Bladder microvascular endothelial cell (primary cell): ENCODE measurements at places on chromosomes 12 and 14. TPM values are rescaled to one million over a fixed set of nuclear protein-coding genes. Genes with fewer than 3 reads are reported as not detected.

Gene TAS2R7
- not detected in 2 replicates for total RNA-seq

Gene RASSF9
- 1.5 and 4.6 TPM in 2 replicates for total RNA-seq

Gene AQP6
- not detected in 2 replicates for total RNA-seq

Gene IAPP
- total RNA-seq, result not detected in 2 replicates

Gene KRT83
- not detected in 2 replicates for total RNA-seq

Gene RTN1
- total RNA-seq, result 0.06 and 0.16 TPM in 2 replicates

Gene SLC4A8
- 0.97 and 2.1 TPM in 2 replicates for total RNA-seq

Gene DAO
- total RNA-seq, result not detected in 2 replicates

Gene FAM186B
- total RNA-seq, result under 0.01 and 0.06 TPM in 2 replicates

Gene PTPRB
- total RNA-seq, result 78.5 and 270 TPM in 2 replicates

Gene MYH6
- total RNA-seq, result not detected in 2 replicates

Gene STYX
- 15.2 and 23.3 TPM in 2 replicates for total RNA-seq

Gene DDX24
- total RNA-seq, result 60.7 and 129 TPM in 2 replicates

Gene PRR13
- total RNA-seq, result 15.9 TPM in 2 replicates
